ENCODE measurements at places on chromosomes 11 and 22.

- DNase-seq, result no peak
Measured at GRCh38 chr11:823441-824291, 4.1 kb upstream of the CRACR2B start.

- no peak for DNase-seq
Measured at GRCh38 chr11:110294509-110294908, 1.9 kb downstream of the RDX start.

DNA sequence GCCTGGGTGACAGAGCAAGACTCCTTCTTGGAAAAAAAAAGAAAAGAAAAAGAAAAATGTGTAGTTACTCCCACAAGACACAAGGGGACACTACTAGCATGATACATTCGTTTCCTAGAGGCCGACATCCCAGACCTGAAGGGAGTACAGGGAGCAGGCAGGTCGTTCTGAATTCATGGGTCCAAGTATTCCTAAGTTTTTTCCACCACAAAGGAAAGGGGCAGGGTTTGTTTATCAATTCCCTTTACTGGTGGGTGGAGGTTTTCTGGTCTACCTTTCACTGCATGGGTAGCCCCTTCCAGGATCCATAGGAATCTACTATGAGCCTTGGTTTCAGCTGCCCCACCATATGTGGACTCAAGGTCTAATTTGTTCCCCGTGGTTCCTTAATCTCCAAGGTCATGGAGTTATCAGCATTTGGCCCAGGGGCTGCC is 11.8 kb downstream of the TIGD3 start:
- peak; percentile 60 for DNase-seq

DNA sequence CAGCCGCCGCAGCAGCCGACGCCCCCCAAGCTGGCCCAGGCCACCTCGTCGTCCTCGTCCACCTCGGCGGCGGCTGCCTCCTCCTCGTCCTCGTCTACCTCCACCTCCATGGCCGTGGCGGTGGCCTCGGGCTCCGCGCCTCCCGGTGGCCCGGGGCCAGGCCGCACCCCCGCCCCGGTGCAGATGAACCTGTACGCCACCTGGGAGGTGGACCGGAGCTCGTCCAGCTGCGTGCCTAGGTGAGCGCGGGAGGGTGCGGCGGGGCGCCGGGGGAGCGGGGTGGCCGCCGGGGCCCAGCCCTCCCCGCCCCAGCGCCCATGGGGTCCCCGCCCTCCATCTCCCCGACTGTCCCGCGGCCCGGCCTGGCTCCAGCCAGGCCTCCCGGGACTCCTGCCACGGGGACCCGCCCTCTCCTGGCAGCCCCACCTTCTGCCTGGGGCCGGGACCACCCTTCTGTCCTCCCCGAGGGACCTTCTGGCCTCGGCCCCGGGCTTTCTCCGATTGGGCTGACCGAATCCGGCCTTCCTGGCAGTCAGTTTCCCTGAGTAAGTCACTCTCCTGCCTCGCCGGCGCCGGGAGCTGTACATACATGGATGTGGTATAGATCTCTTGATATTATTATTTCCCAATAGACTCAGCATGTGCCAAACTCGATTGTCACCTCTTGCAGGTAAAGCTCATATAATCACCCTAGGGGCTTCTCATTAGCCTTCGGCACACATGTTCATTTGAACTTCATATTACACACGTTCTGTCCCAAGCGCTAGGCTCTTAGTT is 720 bp downstream of the PACS1 start:
- peak; percentile 20 for DNase-seq

DNA sequence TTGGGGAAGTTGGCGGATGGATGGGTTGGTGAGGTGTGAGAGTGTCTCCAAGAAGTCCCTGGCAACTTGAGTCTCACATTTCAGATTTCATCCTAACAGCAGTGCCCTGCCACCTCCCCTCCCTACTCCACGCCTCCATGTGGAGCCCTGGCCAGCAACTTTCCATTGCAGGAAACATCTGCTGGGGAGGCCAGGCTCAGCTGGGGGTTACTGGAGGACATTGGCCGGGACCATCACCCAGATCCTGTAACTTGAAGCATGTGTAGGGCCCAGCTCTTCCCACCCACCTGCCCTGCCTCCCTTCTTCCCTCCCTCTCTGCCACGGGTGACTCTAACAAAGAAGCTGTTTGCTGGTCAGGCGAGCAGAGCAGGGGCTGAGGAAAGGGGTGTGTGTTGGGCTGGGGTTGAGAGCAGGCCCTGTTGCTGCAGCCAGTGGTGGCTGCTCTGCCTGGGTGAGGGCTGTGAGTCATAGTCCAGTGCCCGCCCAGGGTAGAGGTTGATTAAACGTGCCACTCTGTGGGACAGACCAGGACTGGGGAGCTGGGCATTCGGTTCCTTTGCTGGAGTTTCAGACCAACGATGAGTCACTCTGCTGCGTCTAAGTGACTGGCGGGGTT is 64.0 kb downstream of the SCN3B start:
- DNase-seq, result no peak

DNA sequence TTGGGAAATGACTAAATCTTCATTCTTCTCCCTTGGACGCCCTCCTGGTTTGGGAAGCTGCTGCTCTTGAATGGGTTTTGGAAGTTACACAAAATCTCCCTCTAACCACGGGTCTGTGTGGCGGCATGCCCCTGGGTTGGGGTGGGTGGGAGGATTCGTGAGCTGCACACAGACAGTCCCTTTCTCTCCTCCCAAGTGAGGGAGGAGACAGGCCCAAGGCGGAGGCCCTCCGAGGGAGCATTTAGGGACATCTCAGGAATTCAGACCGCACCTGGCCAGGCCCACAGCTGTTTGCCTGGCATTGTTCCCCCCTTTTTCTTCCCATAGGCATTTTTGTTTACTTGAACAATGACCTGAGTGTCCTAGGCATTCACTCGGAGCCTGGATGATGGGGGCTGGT is 94.1 kb downstream of the MPPED1 start:
- DNase-seq, result no peak

DNA sequence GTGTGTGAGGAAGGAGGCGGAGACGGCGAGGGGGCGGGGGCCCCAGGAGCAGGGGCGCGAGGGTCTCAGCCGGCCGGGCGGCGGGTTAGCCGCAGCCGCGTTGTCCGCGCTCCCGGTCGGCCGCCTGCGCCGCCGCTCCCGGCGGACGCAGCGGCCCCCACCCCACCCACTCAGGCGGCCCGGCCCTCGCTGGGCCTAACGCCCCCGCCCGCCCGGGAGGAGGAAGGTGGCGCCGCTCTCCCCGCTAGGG is at the start of gene FCHSD2:
TSS of gene FCHSD2 (minus strand) at position 191 of the 250 bp plus-strand sequence. CDS start 441 bp downstream, outside the sequence.
- peak; percentile 79 for DNase-seq

GRCh38 chr11:103696123-103696522 is 340.3 kb upstream of the DDI1 start:
- DNase-seq, result no peak

DNA sequence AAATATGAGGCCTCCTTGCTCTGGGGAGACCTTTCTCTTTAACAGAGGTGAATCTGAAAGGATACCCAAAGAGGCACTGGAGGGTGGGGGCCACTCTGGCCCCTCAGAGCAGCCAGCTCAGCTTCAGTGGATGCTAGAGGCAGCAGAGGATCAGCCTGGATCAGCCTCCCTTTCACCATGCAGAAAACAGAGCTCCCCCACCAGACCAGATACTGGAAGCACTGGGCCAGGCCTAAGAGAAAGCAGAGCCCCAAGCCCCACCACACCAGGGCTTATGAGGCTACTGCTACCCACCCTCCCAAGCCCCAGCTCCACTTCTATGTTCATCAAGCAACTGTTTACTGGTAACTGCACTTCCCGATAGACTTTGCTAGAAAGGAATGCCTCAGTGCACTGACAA is 4.0 kb upstream of the SLC43A3 start:
- no peak for DNase-seq

DNA sequence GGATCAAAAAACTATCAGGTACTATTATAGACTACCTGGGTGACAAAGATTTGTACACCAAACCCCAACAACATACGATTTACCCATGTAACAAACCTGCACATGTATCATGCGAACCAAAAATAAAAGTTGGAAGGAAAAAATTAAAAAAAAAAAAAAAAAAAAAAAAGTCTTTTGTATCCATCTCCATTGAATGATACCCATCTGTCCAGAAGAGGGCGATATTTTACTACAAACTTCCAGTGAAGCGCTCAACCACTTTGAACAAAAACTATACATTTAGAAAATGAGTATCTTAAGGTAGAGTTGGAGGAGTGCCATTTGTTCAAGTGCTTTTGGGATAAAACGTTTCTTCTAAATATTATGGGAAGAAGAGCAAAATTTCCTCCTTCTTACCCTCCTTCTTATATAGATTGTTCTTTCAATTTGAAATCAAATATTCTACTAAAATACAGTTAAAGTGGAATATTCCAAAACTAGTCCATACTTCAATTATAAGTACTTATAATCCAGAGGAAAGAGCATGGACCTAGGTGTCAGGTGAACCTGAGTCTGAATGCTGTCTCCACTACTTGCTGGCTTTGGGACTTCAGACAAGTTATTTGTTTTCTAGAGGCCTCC is 23.3 kb downstream of the ARL14EP start:
- peak; percentile 18 for DNase-seq

DNA sequence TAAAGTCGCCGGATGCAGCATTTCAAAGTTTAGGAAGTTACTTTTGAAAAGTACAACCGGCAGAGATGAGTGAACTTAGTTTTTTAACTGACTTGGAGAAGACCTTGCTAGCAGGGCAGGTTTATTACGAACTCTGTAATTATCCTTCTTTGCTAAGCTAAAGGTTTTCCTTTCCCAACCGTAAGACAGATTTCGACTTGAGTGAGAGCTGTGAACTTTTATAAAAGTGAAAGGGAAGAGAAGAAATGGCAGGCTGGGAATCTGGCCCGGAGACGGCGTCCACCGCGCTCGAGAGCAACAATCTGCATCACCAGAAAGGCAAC is 659 bp upstream of the TEAD1 start:
- DNase-seq, result no peak

DNA sequence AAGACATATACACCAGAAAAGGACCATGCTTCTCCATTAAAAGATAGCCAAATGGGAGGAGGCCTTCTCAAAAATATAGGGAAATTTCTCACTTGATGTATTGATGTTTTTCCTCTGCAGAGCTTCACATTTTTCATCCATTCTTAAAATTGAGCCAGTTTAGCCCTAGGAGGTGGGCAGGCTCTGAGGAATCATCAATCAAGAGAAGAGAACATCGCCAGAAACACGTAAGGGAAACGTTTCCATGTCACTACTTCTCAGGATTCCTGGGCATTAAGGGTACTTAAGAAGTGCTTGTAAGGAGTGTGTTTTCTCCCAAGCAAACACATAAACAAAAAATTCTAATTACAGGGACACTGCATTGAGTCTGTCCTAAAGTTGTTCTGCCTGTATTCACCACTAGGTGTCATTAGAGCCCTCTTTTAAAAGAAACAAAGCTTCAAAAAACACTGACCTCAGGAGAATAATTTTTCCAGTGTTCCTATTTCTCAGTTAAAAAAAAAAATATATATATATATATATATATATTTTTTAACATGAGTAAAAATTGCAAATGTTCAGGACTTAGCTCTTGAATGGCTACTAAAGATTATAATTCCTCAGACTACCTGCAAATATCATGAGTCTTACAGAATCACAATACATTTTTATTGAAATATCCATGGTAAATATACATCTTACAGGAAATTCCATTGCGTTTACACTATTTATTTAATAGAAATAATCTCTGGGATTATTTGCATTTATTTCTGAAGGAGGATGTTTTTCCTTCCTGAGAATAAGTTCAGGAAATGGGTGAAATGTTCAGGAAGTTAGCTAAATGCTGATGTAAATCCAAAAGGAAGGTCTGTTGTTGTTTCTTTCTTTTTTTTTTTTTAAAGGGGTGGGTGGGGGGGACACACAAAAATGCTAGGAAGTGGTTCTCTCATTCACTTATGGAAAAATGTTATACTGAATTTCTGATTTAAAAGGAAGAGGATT is 16.0 kb downstream of the FZD4 start:
- DNase-seq, result peak; percentile 29

- DNase-seq, result no peak
Measured at GRCh38 chr11:32081129-32081641, 9.7 kb upstream of the RCN1 start.

- no peak for DNase-seq
Measured at GRCh38 chr11:11841116-11841722, 553 bp upstream of the USP47 start.

- no peak for DNase-seq
Measured at GRCh38 chr22:29032584-29032983, 29.0 kb downstream of the C22orf31 start.

DNA sequence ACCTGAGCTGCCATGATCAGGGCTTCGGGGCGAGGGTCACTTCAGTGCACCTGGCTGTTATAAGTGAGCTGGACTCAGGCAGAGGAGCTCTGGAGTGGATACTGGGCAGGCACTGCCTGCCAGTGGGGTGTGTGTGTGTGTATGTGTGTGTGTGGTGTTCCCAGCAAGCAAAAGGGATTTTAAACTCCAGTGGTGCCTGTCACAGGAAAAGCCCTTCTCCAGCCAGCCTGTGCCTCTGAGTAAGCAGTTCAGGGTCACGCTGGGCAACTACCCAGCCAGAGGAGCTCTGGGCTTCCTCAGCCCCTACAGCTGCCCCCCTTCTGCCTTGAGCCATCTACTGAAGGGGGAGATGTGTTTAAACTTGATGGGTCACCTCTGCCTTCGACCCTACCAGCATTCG is 109.0 kb downstream of the OSBP2 start:
- no peak for DNase-seq

- DNase-seq, result no peak
Measured at GRCh38 chr11:64590763-64591221, at the start of gene SLC22A12. Gene SLC22A12, plus strand, starts transcription at chr11:64591220. Its CDS starts 337 bp downstream, at chr11:64591557.

- DNase-seq, result no peak
Measured at GRCh38 chr11:129374993-129375750, 476 bp upstream of the BARX2 start.

- no peak for DNase-seq
Measured at GRCh38 chr11:128262463-128263345, 324.7 kb downstream of the ETS1 start.

- DNase-seq, result no peak
Measured at GRCh38 chr11:107973641-107974040, 35.1 kb upstream of the CUL5 start.

GRCh38 chr22:20428496-20429253 is 8.9 kb downstream of the SCARF2 start:
- DNase-seq, result no peak

DNA sequence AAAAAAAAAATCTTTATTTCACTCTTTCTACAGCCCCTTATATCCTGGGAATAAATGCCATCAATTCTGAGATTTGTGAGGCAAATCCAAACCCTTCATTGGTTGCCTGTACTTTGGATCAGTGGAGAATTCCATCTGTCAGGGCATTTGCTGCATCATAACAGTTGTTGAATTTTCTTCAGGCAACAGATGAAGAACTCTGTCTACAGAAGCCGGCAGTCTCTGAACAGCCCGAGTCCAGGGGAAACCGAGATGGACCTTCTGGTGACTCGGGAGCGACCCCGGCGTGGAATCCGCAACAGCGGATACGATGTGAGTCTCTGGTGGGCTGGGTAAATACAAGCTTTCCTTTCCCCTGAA is 82.3 kb downstream of the C11orf91 start:
- DNase-seq, result no peak

- DNase-seq, result peak; percentile 81
Measured at GRCh38 chr11:128522943-128523518, 64.3 kb downstream of the ETS1 start.

DNA sequence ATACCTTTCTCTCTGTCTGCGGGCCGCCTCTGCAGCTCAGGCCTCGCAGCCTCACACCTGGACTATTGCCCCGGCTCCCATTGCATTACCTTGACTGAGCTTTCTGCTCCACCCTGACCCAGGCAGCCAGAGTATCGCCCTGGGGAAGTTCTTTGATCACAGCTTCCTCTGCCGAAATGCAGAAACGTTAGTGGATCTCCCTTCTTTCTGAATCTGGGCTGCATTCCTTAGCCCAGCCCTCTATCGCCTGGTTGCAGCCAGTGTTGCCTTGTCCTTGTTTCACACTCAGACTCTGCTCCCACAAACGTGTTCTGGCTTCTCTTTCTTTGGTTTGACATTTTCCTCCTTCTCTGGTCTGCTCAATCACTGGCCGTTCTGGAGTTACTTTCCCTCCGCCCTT is 195.7 kb downstream of the ADAMTS15 start:
- DNase-seq, result no peak
